ENCODE measurements at places on chromosomes 5 and 9. TPM values are rescaled to one million over a fixed set of nuclear protein-coding genes. Genes with fewer than 3 reads are reported as not detected.
A peak's percentile ranks its signal among the peaks of the same experiment; 100 is the strongest.

CBY3 gene
- not detected for total RNA-seq

DNA sequence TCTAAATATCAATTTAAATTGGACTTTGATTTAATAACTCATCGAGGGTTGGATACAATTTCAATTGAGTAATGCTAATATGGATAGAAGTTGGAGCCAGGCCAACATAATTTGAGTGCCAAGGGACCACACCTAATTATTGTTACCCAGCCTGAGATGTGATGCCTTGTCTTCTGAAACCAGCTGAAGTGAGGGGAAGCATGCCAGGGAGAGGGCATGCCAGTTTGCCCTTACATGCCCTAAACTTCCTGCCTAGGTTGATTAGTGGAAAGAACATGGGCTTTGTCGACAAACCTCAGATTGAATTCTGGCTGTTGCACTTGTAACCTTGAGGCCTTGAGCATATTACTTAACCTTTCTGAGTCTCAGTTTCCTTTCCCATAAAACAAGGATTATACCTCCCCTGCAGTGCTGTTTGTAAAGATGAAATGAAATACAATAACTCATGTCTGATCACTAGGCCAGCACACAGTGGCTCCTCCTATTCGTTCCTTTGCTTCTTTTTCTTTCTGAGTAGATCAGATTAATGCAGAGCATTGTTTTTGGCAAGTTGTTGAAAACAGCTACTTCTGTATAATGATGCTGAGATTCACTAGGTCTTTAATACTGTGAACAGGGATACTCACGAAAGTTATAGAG is 412.8 kb downstream of the TLE4 start:
- DNase-seq = peak; percentile 34

SLC25A2 gene
- not detected for total RNA-seq

DNA sequence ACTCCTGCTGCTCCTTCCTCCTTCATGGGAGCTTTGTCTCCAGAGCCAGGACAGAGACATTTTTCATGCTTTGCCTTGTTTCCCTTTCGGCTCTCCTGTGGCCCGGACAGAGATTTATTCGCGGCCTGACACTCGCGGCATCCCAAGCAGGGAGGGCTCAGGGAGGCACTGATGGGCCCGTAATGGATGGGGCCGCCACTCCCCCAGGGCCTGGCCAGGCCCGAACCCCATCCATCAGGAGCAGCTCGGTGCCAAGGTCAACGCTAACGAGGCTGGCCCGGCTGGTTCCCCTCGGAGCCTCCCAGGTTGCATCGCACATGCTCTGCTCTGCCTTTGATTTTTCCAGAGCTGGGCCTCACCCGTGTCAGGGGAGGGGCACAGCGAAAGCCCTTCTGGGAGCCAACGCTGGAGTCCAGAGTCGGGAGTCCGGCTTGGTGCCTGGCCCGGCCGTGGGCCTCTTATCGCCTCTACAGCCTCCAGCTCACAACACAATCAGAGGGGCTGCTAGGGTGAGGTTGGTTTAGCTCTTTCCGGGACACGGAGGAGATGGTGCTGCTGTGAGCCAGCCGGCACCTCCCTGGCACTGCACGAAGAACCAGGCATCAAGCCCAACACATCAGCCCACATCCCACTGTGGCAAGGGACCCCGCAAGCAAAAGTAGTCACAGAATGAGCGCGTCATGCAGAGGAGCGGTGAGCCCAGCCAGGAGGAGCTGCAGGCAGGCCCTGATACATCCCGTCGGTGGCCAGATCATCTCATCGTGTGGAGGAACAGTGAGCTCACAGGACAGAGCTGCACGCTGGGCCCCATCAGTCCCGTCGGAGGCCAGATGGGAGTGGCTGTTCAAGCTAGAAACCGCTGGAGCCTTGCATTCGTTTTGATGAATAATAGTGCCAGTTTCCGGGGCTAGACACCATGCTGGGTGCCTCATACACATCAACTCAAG is 72.2 kb upstream of the BARHL1 start:
- DNase-seq = peak; percentile 62

DNA sequence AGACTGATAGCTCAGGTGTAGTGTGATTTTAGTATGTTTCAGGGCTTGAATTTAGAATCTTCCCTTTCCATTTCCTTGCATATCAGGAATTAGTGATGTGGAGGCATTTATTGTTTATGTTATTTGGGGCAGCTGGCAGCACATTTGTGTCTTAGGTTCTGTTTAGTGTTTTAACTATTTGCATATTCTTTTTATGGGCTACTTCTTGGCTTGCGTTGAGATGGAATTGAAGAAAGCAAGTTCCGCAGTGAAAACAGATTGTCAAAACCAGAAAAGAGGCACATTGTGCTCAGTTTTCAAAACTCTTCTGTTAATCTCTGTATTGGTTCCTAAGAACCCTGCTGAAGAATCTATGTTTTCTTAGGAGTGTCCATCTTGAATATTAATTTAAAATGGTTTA is 80.3 kb downstream of the ZSWIM6 start:
- no peak for DNase-seq

GRCh38 chr9:86589273-86589672 is 235.1 kb upstream of the TUT7 start:
- DNase-seq = no peak

MLANA gene
- not detected for total RNA-seq

DNA sequence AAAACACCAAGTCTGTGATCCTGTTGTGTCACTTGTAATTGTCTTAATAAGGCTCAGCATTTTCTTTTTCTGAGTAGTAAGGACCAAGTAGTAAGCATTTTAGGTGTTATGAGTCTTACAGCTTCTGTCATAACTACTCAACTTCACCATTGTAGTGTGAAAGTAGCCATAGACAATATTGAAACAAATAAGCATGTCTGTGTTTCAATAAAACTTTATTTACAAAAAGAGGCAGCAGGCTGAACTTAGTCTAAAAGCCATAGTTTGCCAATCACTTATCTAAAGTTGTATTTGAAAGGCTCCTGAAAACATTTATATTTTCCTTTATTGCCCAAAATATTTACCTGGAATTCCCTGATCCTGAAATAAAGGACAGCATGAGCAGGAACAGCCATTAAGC is 796.1 kb downstream of the CDH12 start:
- no peak for DNase-seq

DNA sequence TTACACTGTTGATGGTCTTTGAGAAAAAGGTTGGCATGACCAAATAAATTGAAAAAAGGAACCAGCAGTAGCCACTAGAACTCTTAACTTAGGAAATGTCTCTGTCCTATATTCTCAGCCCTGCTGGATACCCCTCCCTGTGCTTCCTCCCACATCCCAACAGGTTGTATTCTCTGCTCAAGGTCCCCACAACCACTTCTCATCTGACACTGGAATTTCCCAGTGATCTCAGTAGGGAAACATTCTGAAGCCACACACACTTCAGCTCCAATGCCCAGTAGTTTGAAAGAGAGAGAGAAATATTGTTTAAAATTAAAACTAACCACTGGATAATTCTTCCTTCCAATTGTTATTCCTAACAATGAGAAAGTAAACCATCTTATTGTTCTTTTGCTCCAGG is 30.0 kb upstream of the NREP start:
- DNase-seq = no peak

- DNase-seq = no peak
Observed at GRCh38 chr5:55777332-55777731, 39.5 kb downstream of the DDX4 start.

TMC1 gene
- not detected for total RNA-seq

- no peak for DNase-seq
Observed at GRCh38 chr5:96788112-96788749, 19.5 kb downstream of the ERAP1 start.

DNA sequence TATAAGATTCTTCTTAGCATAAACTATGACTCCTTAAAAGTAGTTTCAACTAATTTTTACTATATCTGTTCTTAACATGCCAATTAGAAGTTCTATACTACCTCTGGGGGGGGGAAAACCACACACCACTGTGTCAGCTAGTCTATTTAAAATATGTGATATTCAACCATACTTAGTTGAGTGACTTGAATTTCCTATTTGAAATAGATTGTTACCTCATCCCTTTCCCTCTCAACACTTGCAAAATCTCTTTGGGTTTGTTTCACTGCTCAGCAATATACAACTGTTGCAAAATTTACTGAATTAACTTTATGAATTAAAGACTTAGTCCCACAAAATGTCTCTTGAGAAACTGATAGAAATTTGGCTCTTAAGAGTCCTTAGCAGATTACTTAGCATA is 151.1 kb upstream of the POU5F2 start:
- no peak for DNase-seq

CDH6 gene
- 2.3 TPM for total RNA-seq

LURAP1L gene
- 19.3 TPM for total RNA-seq

- no peak for DNase-seq
Observed at GRCh38 chr9:121473229-121473628, 26.4 kb downstream of the GGTA1 start.

DNA sequence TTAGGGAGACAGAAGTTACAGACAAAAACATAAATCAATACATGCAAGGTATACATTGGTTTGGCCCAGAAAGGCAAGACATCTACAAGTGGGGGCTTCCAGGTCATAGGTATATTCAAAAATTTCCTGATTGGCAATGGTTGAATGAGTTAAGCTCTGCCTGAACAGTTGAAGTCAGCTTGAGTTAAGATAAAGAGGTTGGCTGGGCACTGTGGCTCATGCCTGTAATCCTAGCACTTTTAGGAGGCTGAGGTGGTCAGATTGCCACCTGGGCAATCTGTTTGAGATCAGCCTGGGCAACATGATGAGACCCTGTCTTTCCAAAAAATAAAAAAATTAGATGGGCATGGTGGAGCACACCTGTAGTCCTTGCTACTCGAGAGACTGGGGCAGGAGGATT is 16.3 kb downstream of the TMC1 start:
- no peak for DNase-seq

All from stomach (tissue), 19 donors.